NB4 (cell line): ENCODE measurements at places on chromosomes 1 and 21.
A peak's percentile ranks its signal among the peaks of the same experiment; 100 is the strongest.

DNA sequence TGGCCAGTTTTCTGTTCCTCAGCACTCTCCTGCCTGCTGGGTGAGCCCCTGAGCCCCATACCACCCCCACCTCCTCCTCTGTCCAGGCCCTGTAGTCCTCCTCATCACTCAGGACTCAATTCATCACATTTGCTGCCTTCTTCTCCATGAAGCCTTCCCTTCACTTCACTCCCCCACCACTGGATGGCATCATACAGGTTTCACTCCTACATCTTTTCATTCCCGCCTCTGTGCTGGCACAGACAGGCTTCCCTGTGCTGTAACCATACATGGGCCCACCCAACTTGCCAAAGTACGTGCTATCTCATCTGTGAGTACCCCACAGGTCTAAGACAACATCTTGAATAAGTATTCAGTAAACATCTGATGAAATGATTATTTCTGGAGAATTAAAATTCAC is 56.9 kb downstream of the SLC45A1 start:
- peak; percentile 45 for DNase-seq

- DNase-seq = no peak
Measured at GRCh38 chr1:98410082-98410481, 251.4 kb upstream of the SNX7 start.

DNA sequence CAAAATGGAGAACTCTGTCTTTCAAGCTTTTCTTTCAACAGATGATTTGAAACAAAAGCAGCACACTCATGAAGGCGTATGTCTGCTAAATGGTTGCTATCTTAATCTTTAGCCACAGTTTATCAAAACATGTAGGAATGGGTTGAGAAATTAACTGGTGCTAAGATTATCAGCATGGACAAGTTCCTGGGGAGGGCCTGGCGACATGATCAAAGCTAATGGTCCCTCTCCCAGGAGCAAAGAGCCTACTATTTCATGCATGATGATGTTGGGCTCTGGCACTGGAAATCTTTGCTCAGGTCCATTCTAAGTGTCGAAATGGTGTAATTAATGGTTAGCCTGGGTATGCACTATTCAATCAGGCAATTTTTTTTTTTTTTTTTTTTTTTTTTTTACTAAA is 91.7 kb downstream of the SLC45A1 start:
- no peak for DNase-seq

GRCh38 chr1:234871039-234871709 is 257.5 kb downstream of the TOMM20 start:
- no peak for DNase-seq

DNA sequence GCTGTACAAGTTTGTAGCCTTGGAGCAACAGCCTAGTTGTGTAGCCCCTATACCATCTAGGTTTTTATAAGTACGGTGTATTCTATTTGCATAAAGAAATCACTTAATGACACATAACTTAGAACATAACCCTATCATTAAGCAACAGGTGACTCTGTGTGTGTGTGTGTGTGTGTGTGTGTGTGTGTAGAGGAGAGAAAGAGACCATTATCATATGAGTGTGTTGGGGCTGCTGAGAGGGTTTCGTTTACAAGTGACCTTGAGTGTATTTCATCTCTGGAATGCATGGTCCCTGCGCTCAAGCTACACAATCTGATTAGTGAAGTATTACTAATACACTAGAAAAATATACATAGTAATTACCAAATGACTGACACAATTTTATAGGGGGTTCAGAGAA is 115.1 kb downstream of the RABGAP1L start:
- DNase-seq = no peak

- DNase-seq = no peak
Measured at GRCh38 chr1:119467219-119467618, 39.8 kb upstream of the HSD3B1 start.
